Posterior vena cava (tissue), 2 donors: ENCODE measurements at places on chromosomes 3 and 15. TPM values are rescaled to one million over a fixed set of nuclear protein-coding genes. Genes with fewer than 3 reads are reported as not detected.

GRCh38 chr3:36193448-36193847 lies 186.9 kb upstream of the STAC start:
- no peak for DNase-seq

DNA sequence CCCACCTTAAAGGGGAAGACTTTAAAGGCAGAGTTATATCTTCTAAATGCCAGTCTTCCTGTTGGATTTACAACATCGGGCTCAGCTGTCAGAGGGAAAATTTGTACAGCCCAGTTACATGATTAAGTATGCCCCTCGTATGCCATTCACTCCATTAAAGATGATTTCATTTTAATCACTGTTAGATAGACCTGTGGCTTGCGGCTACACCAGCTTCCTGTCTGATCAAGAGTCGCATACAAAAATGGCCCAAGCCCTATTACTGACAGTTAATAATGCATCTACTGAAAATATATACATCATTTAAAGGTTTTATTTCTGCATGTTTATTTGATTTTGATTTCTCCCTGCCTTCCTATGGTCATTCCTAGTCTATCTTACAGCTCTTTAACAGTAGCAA lies 7.1 kb downstream of the EIF4E3 start:
- DNase-seq, result no peak

- DNase-seq, result no peak
These were observed 348.3 kb downstream of the CGGBP1 start for GRCh38 chr3:87710511-87710910.

DNA sequence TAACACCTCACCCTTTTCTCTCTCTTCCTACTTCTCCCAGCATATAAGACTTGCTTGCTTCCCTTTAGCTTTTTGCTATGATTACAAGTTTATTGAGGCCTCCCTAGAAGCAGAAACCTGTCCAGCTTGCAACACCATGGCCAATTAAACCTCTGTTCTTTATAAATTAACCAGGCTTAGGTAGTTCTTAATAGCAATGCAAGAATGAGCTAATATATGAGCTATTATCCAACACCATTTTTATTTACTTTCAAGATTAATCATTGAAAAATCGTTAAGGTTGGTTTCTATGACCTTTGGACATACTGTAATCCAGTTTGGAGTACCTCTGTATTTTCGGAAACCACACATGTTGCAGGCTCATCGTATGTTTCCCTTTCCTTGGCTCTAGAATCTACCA lies 643.1 kb downstream of the ZPLD1 start:
- no peak for DNase-seq

GRCh38 chr15:86213888-86214287 lies 134.2 kb downstream of the AGBL1 start:
- no peak for DNase-seq

GRCh38 chr15:91368611-91369010 lies 268.6 kb downstream of the SV2B start:
- no peak for DNase-seq

CHRNA5 gene
- 0.74 TPM for total RNA-seq

IQCF5 gene
- not detected for total RNA-seq
